AML-193 (cell line): ENCODE measurements at places on chromosomes 11 and 22.
A peak's percentile ranks its signal among the peaks of the same experiment; 100 is the strongest.

- DNase-seq = no peak
These were observed 517.7 kb downstream of the ETS1 start for GRCh38 chr11:128069665-128070064.

DNA sequence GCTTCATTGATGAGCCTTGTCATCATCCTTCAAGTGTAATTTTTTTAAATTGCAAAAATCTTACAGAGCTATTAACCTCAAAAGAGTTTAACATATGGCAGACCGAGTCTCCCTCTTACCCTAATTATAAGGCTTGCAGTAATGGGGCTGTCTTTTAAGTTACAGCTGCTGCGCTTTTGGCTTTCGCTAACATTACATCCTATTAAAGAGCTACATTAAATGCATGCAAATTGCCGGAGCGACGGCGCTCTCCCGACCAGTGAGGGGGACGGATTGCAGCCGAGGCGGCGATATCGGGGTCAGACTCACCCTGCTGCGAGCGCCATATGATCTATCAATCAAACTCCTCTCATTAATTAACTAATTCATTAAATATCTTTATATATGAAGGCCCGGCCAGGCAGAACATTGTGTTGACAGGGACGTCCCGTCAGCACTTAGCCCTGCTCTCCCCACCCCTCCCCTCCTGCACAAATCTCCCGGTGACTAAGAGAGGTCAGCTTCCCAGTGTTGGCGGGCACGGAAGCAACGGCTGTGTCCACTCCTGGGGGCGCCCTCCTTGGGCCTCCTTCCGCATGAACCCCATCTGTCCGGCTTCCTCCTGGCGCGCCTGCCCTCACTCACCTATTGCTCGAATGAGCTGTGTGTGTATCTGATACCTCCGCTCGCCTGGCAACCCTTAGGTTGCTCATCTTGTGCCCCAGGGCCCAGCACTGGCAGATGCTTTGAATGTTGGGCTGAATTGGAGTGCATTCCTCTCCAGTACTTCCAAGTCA is 156.0 kb upstream of the CADM1 start:
- no peak for DNase-seq

DNA sequence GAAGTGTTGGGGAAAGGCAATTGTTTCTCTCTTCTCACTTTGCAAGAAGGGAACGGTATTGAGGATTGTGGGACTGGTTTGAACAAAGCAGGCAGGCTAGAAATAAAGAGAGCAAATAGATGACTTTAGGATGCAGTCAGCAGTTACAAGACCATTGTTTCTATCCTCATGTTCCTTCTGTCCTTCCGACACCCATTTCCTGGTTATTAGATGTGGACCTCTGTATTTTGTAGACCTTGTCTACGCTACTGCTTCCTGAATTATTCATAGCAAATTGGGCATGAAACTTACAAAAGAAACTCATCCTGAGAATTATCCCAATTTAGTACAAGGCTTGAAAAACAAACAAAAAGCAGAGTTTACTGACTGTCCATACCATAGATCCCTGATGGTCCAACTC is 656.3 kb downstream of the NTM start:
- no peak for DNase-seq

- no peak for DNase-seq
These were observed 729.3 kb upstream of the LUZP2 start for GRCh38 chr11:23767576-23767975.

DNA sequence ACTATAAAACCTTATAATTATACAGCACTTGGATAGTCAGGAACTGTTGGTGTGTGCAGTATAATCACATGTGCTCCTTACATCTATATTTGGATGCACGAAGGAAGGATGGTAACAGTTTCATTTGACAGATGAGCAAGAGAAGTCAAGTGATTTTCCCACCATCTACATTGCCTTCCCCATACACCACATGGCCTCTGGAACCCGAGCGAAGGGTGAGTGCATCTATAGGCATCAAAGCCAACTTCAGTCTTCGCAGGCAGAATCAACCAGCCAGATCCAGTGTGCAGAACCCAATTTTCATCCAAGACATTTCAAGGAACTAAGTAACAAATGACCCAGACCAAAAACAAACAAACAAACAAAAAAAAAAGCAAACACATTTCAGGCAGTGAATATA is 85.1 kb upstream of the BLID start:
- no peak for DNase-seq

DNA sequence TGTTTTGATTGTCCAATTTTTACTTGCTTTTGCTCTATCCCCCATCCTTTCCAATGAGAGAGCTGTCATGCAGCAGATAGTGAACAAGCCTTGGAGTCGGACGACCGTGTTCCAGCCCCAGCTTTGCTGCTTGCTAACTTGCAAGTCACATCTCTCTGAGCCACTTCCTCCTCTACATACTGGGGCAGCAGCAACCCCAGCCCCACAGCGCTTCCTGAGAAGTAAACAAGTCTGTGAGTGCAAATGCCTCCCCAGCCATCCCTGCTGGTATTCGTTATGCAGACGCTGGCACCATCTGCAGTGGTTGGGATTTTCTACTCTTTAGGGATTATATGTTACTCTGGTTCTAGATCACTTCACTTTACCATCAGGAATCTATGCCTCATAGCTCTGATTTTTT is 35.0 kb downstream of the TPBGL start:
- no peak for DNase-seq

- DNase-seq = no peak
These were observed 37.8 kb downstream of the SCN3B start for GRCh38 chr11:123616505-123617198.

DNA sequence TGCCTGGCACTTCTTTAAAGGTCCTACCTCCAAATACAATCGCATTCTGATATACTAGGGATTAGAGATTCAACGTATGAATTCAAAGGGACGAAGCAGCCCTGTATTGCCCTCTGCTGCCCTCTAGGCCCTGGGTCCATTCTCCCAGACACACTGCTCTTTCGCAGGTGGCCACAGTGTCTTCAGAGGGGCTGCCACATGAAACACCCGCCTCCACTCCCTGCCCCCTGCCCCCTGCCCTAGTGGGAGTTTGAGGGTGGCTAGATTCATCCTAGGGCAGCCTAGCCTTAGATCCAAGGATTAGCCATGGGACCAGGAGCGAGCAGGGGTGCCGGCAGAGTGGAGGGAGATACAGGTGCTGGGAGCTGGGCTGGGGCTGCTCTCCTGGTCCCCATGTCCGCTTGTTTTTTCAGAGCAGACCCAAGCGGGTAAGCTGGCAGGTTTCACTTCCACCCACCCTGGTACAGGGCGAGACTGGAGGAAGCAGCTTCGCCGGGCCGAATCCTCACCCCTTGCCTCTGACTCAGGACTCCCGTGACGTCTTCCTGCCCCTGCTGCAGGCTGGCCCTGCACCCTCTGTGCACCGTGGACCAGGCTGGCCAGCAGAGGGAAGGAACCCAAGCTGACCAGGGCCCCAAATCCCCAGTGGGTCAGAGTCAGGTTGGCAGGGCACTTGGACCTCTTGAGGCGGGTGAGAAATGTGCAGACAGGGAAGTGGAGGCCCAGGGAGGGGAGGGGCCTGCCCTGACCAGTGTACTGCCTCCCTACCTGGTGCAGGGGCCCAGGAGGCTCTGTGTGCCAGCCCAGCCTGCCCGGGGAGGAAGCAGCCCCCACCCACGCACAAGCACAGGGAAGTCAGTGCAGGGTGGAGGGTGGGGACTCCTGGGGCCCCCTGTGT is 28.4 kb upstream of the HMOX1 start:
- DNase-seq = no peak

DNA sequence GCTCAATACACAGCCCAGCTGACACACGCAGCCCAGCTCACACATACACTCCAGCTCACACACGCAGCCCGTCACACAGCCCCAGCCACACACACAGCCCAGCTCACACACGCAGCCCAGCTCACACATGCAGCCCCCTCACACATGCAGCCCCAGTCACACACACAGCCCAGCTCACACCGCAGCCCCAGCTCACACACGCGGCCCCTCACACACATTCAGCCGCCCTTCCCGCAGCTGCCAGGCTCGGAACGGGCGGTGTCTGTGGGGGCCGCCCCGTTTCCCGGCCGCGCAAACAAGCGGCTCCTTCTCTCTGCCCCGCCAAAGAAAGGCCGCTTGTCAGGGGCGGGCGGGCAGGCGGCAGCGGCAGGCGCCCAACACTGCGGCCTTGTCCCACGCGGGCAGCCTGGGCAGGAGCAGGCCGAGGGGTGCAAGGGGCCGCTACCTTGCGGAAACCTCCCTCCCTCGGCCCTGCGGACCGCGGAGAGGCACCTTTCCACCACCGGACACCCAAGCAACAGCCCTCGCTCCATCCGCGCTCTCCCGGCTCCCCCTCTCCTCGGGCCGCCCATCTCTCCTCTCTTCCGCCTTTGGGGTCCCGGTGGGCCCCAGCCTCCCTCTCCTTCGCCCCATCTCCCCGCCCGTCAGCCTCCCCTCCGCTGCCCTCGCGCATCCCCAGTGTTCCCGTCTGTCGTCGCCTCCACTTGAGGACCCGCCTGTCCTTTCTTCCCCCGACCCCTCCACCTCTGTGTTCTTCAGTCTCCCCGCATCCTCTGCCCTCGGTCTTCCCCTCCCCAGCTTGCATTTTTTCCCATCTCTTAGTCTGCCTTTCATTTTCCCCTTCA is 2.2 kb downstream of the PHLDB1 start:
- no peak for DNase-seq

DNA sequence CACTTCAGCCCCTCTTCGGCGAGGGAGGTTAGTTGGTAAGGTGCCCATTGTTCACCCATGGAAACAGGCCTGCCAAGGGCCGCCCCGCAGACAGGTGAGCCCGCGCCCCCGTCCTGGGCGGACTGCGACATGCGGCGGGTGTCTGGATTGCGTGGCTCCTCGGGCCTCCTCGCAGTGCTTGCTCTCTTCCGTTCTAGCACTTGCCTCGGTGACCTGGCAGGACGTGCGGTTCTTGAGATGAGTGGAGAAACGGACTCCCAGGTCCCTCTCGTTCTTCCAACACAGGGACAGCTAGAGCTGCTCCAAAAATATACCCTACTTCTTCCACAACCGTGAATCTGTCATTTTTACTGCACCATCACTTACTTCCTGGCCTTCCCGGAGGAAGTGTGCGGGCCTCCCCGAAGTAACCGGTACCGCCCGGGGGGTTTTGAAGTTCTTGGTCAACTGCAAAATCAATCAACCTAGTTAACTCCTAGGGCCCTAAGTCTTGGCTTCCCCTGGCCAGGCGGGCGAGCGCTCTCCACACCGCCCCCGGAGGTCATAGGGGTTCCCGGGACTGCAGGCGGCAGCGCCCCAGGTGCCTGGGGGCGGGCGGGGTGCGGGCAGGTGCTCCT is 745 bp upstream of the ZBTB44 start:
- no peak for DNase-seq

- DNase-seq = no peak
These were observed 29.3 kb upstream of the MUC5B start for GRCh38 chr11:1193326-1194230.

- no peak for DNase-seq
These were observed 1178.0 kb downstream of the JRKL start for GRCh38 chr11:97567801-97568200.

DNA sequence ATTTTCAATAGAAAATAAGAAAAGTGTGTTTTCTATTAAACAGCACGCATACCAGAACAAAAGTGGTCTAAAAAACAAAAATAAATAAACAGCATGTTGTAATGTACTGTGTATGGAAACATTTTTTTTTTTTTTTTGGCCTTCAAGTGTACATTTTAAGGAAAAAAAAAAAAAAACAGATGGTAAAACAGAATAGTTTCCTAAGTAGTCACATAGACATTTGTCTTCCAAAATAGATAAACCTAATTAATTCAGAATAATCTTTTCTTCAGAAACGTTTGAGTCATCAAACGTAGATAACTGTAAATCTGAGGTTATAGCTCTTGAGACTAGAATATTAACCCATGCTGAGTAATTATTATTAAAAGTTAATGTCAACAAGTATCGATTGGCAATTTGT is 396 bp upstream of the CFAP300 start:
- DNase-seq = no peak

DNA sequence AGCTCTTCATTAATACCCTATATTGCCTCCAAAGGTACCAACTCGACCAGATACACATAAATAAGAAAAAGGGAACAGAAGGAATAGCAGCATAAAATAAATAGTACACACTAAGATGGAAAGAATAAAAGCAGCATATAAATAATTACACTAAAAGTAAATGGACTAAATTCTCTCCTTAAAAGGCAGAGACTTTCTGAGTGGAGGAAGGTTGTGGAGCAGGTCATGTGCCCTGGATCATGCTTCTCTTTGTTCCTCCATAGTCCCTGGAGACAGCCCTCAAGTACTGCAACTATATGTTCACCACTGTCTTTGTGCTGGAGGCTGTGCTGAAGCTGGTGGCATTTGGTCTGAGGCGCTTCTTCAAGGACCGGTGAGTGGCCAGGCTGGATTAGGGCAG is 101.4 kb downstream of the CACNA1I start:
- DNase-seq = no peak

DNA sequence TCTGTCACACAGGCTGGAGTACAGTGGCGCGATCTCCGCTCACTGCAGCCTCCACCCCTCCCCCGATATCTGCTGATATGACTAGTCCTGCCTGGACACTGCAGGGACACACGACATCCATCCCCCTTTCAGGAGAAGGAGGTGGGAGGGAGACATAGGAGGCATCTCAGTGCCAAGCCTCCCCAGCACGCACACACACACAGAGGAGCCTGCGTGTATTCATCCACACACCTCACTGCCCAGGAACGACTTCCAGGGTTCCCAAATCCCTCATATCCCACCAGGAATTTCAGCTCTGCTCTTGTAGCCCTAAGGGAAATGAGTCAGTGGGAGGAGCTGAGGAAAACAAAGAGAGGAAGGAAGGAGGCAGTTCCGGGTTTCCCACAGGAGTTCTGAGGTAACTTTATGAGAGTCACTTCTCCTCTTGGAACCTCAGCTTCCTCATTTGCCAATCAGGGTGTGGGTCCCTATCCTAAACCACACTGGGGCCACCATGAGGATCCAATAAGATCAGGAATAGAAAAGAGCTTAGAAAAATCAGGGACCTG is 37.2 kb upstream of the ACER3 start:
- DNase-seq = peak; percentile 15

- DNase-seq = no peak
These were observed 57.6 kb downstream of the IGLL5 start for GRCh38 chr22:22945195-22945594.

DNA sequence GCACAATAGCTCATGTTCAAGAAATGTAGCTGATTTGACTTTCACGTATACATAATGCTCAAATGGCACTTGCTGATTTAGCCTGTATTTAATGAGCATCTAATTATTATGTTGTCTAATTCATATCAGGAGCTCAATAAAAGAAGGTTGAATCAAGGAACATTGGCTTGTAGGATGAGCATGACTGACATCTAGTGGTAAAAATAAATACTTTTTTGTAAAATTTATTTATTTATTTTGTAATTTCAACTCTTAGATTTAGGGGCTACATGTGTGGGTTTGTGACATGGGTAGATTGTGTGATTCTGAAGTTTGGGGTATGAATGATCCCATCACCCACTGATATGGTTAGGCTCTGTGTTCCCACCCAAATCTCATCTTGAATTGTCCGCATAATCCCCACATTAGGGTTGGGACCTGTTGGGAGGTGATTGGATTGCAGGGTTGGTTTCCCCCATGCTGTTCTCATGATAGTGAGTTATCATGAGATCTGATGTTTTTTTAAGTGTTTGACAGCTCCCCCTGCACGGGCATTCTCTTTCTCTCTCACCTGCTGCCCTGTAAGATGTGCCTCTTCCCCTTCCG is 1.7 kb upstream of the OR52E5 start:
- DNase-seq = peak; percentile 37

- peak; percentile 67 for DNase-seq
These were observed 4.4 kb downstream of the SLC2A11 start for GRCh38 chr22:23862103-23862502.

- no peak for DNase-seq
These were observed 666.5 kb downstream of the NTM start for GRCh38 chr11:132036746-132037466.
